ENCODE measurements at places on chromosomes 3 and 15.

- peak; percentile 76 for DNase-seq
These were observed 44.4 kb downstream of the AQP9 start for GRCh38 chr15:58182460-58183163.

DNA sequence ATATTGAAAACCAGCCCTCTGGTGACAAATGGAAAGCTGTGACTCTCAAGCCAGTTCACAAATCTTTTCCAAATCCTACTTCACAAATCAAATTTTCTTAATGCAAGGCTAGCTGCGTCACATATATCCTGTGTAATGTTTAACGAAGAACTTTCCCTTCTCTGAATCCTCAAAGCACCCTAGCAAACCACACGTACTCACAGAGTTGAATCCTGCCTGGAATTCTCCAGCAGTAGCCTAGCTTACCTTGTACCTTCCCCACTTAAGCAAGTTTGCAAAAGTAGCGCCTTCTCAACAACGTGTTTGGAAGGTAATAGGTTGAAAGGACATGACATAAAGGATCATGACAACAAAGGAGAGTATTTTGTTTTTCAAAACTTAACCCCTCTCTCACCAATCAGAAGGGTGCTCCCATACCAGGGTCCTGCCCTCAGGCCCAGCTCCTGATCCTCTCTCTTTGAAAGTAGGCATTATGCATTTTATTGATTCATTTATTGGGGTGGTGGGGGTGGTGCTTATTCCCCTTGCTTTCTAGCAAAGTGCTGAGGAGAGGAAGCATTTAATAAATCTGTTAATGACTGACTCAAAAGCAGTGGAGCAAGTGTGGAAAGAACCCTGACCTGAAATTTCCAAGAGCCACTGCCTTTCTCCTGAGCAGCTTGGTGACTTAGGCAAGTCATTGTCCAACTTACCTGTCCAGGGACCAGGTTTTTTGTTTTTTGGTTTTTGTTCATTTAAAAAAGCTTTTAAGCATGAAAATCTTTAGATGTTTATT lies 531.6 kb downstream of the MECOM start:
- no peak for DNase-seq

DNA sequence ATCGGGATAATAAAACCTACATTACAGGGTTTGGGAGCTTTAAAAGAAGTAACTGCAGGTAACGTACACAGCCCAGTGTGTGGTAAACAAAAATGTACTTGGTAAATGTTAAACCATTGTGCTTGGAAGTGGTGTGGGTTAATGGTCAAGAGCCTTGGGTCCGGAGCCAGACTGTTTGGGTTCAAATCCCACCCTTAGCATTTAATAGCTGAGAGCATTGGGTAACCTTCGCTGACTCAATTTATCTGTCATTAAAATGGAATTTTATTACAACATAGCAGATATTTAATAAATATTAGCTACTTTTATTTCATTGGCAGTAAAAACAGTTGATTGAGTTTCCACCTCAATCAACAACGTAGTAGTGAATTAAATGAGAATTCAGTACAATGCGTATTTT lies 1.5 kb downstream of the FSTL1 start:
- no peak for DNase-seq

DNA sequence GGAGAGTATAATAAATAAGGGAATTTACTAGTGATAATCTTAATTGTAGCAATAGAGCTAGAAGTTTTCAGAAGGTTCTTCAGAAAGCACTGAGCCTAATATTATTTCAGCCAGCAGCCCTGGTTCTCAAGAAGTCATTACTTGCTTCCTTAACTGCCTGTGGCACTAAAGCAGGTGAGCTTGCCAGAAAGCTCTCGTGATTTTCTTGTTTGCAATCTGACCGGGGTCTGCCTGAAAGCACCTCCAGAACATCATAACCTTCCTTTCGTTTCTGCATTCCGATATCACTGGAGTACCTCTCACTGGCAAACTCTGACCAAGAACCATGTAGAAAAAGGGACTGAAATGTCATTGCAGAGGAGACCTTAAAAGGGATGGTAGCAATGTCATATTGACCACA lies 510.3 kb downstream of the ZIC1 start:
- no peak for DNase-seq

- no peak for DNase-seq
These were observed 17.9 kb downstream of the LPP start for GRCh38 chr3:188171682-188172467.

DNA sequence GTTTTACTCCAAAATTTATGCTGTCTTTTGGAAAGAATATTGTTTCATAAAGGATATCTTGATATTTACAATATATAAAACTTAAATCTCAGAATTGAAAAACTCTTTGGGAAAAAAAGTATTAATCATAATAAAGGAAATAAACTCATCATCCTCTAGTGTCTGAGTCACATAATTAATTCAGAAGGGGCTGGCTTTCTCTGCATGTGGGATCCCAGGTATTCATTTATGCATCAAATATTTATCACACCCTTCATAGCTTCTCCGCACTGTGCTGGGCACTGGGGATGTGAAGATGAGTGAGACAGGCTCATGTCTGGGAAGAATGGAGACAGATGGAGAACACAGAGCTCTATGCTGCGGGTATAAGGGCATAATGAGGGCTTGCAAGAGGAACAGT lies 65.6 kb downstream of the CCNL1 start:
- DNase-seq, result no peak

DNA sequence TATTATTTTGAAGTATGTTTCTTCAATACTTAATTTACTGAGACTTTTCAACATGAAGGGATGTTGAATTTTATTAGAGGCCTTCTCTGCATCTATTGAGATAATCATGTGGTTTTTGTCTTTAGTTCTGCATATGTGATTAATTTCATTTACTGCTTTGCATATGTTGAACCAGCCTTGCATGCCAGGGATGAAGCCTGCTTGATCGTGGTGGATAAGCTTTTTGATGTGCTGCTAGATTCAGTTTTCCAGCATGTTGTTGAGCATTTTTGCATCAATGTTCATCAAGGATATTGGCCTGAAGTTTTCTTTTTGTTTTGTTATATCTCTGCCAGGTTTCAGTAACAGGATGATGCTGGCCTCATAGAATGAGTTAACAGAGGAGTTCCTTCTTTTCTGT lies 134.4 kb downstream of the RSRC1 start:
- DNase-seq, result no peak

GRCh38 chr3:152656214-152656971 lies 178.5 kb upstream of the P2RY1 start:
- no peak for DNase-seq

DNA sequence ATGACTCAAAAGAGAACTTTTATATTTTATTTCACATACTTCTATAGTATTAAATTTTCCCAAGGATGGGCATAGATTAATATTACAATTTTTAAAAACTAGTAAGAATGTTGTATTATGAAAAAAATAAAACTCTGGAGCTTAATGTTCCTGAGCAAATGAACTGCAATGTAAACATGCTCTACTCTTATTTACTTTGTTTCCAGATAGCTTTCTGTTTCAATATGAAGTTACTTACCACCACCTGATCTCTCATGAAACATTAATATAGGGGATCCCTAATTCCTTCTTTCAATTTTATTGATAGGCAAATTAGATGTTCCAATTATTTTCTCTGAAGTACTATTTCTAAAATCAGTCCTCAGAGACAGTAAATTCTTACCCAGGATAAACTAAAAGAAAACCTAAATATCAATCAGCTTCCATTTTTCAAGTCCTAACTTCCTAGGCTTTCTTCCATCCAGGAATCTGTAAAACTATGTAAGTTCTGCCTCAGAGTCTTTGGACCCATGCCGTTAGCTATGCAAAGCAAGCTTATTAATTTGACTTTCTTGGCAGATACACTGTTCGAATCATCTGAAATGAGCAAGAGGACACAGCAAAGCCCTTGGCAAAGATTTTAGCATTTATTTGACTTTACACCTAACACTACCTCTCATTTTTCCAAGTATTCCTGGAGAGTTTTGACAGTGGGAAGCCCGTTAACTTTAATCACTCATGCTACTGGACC lies 93.2 kb downstream of the PLCH1 start:
- no peak for DNase-seq

- DNase-seq, result no peak
These were observed 53.7 kb upstream of the HEG1 start for GRCh38 chr3:125109536-125109925.

- no peak for DNase-seq
These were observed 25.6 kb upstream of the LDHAL6B start for GRCh38 chr15:59180945-59181600.

DNA sequence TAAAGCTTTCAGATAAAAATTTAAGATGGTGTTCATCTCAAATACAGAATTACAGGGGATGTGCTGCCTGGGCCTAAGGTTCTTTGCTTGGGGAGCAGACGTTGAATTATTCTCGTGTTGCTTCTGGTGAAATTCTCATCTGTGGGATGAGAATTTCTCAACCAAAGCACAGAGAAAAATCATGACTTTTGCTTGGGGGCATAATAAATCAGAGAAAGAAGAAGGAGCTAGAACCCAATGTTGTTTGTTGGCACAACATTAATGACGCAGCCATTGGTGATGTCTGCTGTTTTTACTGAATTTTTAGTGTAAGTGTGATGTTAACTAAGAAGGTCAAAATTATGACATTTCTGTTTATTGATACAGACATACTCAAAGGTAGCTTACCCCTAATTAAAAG lies 35.7 kb downstream of the P3H2 start:
- no peak for DNase-seq

DNA sequence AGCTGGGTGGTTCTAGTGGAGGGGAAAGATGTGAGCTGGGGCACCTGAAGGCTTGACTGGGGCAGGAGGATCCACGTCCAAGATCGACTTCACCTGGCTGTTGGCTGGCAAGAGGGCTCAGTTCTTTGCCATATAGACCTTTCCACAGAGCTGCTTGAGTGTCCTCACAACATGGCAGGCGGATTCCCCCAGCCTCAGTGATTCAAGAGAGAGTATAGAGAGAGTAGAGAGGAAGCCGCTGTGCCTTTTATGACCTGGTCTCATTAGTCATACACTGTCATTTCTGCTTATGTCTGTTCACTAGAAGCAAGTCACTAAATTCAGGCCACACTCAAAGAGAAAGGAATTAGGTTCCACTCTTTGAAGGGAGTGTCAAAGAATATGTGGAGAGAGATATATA lies 101.6 kb downstream of the APBA2 start:
- no peak for DNase-seq

GRCh38 chr15:56733136-56734012 lies at the start of gene ZNF280D:
ZNF280D (minus strand) TSS chr15:56733509; CDS start chr15:56707109, 26,400 bp downstream.
- DNase-seq, result peak; percentile 97

GRCh38 chr15:74726774-74727164 lies 1.4 kb upstream of the CYP1A1 start:
- DNase-seq, result no peak

GRCh38 chr3:34925851-34926250 lies 713.5 kb upstream of the ARPP21 start:
- no peak for DNase-seq

- no peak for DNase-seq
These were observed 424.1 kb upstream of the KCNMB2 start for GRCh38 chr3:178112134-178112533.

- no peak for DNase-seq
These were observed 1040.1 kb upstream of the NR2F2 start for GRCh38 chr15:95290176-95290974.

- no peak for DNase-seq
These were observed 196.7 kb downstream of the SSR3 start for GRCh38 chr3:156358232-156358631.

GRCh38 chr3:28699283-28699682 lies 350.7 kb upstream of the AZI2 start:
- DNase-seq, result no peak

GRCh38 chr3:157318639-157319288 lies 117.9 kb upstream of the PTX3 start:
- no peak for DNase-seq

DNA sequence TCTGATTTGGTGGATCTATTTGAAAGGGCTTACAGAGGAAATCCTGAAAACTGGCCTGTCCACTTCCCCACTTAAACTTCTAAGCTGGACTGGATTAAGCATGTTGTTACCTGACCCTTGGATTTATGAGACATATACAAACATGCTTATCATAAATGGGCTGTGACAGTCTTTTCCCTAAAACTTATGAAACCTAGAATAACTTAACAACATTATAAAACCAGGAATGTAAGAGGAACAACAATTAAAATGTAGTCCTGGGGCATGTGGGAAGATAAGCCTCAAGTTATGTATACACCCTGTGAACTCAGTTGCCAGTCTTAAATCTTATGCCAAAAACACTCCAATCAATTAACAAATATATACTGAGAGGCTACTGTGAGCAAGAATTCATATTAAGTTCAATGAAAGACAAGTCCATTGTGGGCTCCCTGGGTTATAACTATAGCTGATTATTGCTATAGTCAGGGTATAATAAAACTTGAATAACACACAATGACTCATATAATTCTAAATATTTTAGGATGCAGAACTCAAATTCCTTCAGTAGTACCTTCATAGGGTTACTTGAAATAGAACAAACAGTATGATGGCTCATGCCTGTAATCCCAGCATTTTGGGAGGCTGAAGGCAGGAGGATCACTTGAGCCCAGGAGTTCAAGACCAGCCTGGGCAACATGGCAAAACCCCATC lies 87.2 kb upstream of the PPIB start:
- DNase-seq, result no peak

GRCh38 chr3:89845053-89845452 lies 737.6 kb downstream of the EPHA3 start:
- DNase-seq, result no peak

GRCh38 chr3:13547591-13548371 lies 1.1 kb upstream of the FBLN2 start:
- DNase-seq, result peak; percentile 67

DNA sequence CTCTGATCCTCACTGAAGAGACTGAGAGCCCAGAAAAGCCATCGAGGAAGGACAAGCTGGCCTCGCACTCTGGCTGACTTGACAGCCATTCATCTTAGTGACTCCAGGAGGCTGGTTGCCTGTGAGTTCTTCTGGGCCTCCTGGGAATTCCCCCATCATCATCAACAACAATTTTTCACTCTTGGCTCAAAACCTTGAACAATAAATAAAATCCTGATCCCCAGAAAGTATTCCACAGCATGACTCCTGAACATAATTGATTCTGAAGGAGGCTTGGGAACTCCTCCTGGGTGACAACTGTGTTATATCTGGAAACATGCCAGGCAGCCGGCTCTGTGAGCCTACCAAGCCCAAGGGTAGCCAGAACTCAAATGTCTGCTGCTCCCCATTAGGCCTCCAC lies 188.6 kb downstream of the SHQ1 start:
- no peak for DNase-seq

DNA sequence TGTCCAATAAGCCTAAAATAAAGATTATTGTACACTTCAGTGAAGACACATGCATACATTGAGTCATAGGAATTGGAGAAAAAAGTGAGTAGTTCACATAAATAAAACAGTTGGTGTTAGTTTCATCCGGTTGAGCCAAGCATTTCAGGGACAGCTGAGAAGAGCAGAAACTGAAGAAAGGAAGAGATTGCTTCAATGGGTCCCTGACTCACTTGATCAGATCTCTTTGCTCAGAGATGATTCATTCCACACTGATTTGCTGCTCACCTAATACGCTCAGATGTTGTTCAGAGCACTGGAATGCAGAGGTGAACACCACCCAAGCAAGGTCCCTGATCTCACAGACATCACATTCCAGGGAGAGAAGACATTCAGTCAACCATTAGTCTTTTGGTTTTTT lies 93.7 kb downstream of the RAD18 start:
- DNase-seq, result no peak

GRCh38 chr3:135097276-135097946 lies 302.4 kb downstream of the EPHB1 start:
- no peak for DNase-seq

GRCh38 chr15:39404767-39405181 lies 176.1 kb upstream of the THBS1 start:
- DNase-seq, result peak; percentile 19

- no peak for DNase-seq
These were observed 215.8 kb upstream of the CNTN6 start for GRCh38 chr3:877001-877400.
